NCI-H524 treated with DMSO at 0.1 percent for 48 hours (cell line): ENCODE measurements at places on chromosomes 4 and X.

GRCh38 chrX:68532831-68533533, 34.1 kb downstream of the YIPF6 start:
- DNase-seq = no peak

- no peak for DNase-seq
These were observed 124.5 kb downstream of the NPNT start for GRCh38 chr4:106019771-106020170.

DNA sequence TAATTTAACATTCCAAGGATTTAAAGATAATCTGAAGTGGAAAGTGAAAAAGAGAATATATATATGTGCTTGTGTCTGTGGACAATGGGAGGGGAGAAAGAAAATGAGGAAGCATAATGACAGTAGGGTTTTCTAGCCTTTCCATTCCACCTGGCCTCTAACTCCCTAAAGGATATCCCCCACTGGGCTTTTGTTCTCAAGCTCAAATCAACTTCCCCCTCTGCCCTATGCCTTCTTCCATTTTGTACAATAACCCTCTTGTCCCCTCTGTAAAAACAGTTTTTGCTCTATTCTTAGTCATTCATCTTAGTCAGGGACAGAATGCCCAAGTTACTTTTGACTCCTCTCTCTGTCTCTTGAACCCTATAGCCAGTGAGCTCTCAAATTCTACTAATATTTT, 23.6 kb downstream of the ANTXR2 start:
- DNase-seq = no peak

- DNase-seq = no peak
These were observed 31.9 kb downstream of the EGF start for GRCh38 chr4:109944591-109944990.

- DNase-seq = no peak
These were observed 44.0 kb downstream of the OSTC start for GRCh38 chr4:108694423-108694822.

DNA sequence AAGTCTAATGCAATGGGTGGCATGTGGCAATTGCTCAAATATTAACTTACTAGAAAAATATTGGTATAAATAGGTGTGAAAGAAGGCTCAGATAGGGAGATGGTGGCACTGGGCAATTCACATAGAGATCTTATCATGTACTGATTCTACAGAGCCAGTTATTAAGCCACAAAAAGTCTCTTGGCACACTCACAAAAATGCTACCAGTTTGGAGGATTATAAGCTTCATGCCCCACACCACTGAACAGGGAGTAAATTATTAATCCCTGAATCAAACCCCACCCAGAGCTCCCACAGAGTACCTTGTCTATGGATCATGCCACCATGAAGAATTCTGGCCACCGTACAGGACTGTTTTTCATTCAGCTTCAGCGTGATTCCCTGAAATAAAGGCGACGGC, 13.8 kb downstream of the MPP1 start:
- DNase-seq = no peak

DNA sequence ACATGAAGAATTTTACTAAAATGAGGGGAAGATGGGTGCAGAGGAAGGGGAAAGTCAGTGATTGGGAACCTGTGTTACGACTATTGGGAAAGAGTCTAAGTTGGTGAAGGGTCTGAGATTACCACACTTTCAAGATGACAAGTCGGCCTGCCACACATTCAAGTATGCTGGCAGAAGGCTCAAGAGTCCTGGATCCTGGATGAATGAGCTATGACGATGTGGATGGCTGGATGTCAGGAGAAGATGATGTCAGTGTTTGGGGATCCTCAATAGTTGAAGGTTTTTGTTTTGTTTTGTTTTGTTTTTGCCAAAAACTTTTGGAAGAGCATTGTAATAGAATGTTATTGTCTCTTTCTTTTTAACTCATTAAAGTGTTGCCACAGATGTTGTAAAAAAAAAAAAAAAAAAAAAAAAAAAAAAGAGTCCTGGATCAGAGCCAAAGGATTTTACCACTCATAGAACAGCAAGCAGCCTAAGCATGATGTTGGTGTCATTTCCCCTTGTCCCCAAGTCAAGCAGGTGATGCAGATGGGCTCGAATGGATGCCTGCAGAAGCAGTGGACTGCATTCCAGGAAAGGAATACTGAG, 120.6 kb downstream of the REELD1 start:
- no peak for DNase-seq

DNA sequence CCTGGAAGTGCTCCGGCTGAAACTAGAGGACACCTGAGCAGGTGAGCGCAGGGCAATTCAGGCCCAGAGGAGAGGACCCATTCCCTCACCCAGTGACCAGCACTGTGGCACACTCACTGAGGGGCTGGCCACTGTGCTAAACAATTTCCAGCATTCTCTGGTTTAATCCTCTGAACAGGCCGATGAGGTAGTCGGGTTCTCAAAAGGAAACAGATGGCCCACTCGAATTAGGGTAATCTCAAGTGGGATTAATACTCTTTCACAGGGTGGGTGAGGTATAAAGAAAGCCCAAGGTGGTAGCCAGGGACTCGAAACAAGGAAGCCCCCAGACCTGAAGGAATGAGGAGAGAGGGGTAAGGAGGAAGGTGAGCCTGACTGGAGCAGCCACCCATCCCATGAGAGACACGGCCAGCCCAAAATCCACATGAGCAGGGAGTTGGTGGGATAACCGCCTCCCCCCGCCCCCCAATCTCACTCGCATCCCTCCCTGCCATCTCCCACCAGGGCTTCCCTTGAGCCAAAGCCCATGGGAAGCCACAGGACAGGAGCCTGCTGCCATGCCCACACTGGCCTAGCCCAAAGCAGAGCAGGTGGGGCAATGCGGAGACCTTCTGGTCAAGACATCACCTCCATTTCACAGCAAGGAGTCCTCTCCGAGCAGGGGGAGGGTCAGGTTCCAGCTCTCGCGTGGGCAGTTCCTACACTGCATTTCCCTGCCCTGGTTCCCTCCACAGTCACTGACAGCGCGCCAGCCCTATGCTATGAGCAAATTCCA, 55.0 kb downstream of the SH3KBP1 start:
- peak; percentile 84 for DNase-seq

- no peak for DNase-seq
These were observed 41.5 kb downstream of the GPRIN3 start for GRCh38 chr4:89266128-89266527.

DNA sequence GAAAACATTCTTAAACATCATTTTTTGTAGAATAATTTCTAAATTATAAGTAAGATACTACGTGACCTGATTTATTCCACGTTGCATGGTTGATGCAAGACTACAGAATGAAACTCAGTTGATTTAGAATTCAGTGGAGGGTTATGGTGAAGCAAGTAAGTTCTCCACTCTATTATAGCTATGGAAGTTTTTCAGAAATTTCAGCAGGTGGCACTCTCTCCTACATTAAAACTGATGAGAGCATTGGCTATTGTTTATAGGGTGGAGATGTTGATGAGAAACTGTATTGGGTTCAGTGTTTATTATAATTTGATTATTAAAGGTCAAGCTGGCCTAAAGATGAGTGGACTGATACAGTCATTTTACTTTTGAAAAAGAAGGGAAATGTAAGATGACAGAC, 88.0 kb downstream of the FNIP2 start:
- peak; percentile 15 for DNase-seq

DNA sequence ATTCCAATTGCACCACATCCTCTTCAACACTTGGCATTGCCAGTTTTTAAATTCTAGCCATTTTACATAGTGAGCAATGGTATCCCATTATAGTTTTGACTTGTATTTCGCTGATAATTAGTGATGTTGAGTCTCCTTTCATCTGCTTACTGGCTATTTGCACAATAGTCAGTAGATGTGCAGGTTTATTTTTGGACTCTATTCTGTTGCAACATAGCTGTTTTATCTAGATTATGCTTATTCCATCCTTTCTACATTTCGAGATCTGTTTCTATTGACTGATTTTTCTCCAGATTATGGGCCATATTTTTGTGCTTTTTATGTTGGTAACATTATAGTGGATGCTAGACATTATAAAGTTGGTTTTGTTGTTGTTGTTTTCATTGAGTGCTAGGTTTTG, 106.1 kb downstream of the WWC2 start:
- no peak for DNase-seq

GRCh38 chr4:165627128-165627527, 245.9 kb upstream of the TLL1 start:
- DNase-seq = no peak

DNA sequence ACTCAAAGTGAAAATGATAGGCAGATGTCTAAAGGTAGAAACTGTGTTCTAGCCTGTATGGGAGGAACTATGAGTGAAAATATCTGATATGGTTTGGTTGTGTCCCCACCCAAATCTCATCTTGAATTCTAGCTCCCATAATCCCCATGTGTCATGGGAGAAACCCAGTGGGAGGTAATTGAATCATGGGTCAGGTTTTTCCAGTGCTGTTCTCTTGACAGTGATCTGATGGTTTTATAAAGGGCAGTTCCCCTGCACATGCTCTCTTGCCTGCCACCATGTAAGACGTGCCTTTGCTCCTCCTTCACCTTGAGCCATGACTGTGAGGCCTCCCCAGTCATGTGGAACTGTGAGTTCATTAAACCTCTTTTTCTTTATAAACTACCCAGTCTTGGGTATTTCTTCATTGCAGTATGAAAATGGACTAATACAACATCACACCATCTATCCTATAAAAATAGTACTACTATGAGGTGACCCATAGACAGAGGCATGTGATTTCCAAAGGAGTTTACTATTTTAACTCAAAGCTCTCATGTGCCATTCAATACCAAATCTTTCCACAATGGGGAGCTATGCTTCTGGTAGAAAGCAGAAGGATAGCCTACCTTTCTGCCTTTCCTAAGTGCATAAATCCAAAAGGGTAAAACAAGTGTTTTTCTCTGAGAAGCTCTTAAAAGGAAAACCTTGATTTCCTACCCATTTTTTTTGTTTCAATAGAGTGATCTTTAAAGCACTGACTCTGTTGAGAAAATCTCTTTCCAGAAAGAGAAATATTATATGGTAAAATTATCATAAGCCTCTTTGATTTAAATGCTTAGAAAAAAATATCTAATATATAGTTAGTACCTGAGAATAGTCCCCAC, 38.8 kb downstream of the SEC31A start:
- DNase-seq = no peak

DNA sequence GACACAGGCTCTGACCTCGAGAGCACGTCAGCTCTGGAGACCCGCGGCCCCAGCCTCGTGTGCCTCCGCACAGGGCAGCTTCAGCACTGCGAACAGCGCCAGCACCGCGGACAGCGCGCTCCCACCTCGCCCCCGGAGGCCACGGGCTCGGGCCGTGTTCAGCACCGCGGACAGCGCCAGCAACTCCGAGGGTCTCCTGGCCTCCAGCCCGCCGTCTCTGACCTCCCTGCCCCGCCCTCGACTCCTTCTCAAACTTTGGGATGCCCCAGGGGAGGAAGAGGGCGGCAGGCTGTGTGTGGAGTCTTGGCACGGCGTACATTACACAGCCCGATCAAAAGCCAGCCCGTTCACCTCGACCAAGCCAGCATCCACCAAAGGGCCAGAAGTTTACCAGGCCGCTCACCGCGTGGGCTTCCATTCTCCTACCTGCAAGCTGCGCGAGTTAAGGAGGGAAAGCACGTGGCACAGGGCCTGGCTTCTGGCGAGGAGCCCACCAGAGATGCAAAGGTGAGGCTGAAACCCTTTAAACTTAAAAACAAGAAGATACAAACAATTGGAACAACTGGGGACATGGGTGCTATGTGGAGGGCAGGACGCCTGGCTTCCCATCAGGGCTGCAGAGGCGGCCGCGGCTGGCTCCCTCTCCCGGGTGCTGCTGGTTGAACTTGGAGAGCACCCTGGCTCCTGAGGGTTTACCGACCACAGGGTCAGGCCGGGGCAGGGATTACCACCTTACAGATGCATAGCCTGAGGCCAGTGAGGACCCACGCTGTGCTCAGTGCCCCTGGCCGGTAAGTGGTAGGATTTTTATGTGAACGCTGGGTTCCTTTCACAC, 4.5 kb upstream of the NKX1-1 start:
- DNase-seq = no peak

DNA sequence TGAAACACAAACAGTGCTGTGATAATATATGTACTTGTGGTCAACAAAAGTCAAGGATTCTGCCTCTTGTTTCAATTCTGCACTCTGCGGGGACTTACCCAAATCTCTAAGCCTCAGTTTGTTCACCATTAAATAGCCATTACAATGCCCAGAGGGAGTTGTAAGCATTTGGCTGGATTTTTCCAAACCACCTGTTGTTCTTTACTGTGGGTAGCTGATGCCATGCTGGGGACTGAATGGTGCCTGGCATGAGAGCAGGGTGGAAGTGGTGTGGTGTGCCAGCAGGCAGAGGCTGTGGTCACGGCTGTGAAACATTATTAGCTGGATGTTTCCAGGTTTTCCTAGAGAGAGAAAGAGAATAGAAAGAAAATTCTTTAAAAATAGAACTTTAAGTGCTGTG, 60.7 kb upstream of the PAK3 start:
- no peak for DNase-seq

GRCh38 chr4:41111791-41112190, 102.6 kb downstream of the APBB2 start:
- DNase-seq = no peak

DNA sequence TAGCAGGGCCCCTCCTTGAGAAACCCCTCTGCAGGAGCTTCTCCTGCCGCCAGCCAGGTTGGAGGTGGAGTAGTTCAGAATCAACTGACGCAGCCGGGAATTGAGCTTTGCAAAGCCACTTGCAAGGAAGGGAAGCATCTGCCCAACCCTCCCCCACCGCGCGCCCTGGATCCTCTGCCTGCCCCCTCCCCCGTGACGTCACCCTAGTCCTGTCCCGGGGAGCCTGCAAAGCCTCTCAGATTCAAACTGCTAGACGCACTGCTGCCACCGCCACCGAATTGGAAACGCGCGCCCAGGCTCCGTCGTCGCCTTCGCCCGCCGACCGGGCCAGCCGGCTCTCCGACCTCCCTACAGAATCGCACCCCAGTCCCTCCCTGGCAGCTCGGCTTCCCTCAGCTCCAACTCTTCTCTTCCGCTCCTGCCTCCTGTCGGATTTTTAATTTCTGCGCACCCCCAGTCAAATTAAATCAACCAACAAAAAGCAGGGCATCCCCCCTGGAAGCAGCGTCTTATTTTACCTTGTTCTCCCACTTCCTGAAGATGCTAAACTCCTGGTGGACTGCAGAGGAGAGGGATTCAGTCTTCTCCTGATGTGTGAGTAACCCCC, 3.8 kb downstream of the SLITRK2 start:
- DNase-seq = no peak

DNA sequence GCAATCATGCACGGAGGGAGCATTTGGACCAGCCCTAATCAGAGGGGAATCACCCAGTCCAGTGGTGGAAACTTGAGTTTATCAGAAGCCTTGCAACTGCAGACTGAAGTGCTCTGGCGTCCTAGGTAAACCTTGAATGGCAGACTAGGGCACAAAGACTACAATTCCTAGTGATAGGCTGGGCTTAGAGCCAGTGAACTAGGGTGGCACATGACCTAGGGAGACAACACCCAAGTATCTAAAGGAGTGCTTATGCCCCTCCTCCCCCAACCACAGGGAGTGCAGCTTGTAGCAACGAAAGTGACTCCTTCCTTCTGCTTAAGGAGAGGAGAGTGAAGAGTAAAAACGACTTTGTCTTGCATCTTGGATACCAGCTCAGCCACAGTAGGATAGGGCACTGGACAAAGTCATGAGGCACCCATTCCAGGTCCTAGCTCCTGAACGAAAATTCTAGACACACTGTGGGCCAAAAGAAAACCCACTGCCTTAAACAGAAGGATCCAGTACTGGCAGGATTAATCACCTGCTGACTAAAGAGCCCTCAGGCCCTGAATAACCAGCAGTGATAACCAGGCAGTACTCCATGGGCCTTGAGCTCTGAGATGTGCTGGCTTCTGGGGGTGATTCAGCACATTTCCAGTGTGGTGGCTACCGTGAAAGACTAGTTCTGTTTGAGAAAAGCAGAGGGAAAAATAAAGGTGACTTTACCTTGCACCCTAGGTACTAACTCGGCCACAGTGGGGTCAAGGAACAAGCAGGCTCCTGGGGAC, 58.7 kb upstream of the STARD8 start:
- no peak for DNase-seq

- DNase-seq = no peak
These were observed 37.7 kb upstream of the BCLAF3 start for GRCh38 chrX:20028588-20028987.
